ENCODE measurements at places on chromosomes 16 and 17.

DNA sequence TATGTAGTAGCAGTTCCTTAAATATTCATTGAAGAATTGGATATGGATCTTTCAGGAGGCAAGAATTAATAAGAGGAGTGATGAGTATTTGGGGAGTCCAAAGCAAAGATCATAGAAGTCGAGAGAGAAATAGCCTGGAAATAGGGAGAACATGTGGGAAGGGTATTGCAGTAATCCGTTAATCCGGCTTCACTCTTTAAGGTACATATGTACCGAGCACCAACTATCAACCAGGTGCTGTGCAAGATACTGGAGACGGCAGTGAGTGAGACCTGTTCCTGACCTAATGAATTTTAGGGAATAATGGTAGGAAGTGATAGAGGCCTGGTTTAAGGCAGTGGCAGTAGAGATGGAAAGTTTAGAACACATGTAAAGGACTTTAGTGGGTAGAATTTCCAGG is 1.1 kb downstream of the ELP5 start:
- no peak for DNase-seq

- DNase-seq: no peak
Observed at GRCh38 chr17:8393470-8394231, 4.0 kb downstream of the RNF222 start.

- no peak for DNase-seq
Observed at GRCh38 chr16:11658896-11659708, 9.2 kb upstream of the SNN start.

- no peak for DNase-seq
Observed at GRCh38 chr17:3497101-3497500, 21.3 kb downstream of the ASPA start.

GRCh38 chr16:19659554-19659953 is 58.5 kb downstream of the KNOP1 start:
- DNase-seq: no peak

DNA sequence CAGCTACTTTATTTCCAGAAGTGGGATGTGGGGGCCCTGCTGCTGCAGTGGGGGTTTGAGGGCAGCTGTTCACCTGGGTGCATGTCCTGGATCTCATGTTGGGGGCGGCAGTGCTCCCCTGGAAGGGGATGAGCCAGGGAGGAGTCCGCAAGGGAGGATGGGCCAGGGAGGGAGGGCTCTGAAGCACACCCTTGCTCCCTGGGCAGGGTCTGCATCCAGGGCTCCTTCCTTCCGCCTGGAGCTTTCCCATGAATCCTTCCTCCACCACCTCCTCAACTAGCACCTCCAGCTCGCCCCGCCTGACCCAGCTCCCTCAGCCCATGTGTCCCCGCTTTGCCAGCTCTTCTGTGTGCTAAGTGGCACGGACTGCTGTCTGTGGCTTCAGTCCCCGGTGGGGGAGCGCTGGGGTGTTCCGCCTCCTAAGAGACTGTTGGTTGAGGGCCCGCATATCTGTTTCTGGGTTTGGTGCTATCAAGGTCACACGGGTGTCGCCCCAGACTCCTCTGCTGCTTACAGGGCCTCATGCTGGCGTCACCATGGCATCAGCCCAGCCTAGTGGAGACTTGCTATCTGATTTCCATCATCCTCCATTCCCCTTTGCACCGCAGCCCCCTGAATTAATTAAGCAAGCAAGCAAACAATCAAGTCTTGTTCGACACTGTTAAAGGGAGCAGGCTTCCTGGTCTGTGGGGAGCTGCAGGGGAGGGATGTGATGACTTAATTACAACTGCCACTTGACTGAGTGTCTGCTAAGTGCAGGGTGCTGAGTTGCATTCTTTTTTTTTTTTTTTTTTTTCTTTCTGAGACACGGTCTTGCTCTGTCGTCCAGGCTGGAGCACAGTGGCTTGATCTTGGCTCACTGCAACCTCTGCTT is 71.8 kb downstream of the PRKCA start:
- peak; percentile 77 for DNase-seq

DNA sequence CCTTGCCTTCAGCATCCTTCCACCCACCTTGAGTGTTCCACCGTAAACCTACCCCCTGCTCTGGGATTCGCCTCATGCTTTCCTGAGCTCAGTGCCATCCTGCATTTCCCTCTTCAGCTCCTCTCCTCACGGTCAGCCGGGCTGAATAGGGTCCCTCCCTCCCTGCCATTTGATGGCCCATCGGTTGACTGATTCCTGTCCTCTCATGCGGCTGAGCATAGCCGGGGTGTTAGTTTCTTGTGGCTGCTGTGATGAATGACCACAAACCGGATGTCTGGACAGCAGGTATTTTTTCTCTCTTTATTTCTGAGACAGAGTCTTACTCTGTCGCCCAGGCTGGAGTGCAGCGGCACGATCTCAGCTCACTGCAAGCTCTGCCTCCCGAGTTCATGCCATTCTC is 44.1 kb upstream of the MGAT5B start:
- DNase-seq: no peak

DNA sequence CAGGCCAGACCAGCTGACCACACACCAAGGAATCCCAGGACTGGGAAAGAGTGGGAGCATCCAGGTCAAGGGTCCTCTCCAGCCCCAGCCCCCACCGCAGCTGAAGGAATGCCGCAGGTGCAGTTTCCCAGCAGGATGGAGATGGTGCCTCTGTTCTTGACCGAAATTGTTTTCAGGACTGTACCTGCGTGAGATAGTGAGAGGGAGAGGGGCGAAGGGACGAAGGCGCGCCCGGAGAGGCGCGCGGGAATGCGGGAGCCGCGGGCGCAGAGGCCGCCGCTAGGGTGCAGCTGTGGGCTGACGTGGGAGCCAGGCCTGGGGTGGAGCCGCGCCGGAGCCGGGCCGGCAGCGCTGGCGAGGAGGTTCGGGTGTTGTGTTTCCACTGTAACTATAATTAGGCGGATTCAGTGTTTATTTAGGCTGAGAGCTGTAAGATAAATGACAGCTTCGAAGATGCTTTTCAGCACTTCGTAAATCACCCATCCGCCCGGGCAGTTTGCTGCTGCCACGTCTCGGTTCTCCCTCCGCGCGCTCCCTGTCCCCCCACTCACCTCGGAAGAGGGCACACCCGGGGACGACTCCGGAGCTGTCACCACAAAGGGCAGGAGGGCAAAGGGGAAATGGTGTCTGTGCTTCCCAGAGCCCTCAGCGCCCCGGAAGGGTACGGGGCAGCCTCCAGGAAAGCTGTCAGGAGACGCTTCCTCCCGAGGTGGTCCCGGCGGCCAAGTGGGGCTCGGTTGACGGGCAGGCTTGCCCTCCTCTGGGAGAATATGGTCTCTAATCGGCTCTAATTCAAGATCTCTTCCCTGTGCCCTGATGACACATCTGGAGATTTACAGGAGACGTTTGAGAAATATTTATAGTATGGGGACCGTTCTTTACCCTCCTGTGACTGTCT is 38.2 kb downstream of the HOXB1 start:
- DNase-seq: peak; percentile 60

DNA sequence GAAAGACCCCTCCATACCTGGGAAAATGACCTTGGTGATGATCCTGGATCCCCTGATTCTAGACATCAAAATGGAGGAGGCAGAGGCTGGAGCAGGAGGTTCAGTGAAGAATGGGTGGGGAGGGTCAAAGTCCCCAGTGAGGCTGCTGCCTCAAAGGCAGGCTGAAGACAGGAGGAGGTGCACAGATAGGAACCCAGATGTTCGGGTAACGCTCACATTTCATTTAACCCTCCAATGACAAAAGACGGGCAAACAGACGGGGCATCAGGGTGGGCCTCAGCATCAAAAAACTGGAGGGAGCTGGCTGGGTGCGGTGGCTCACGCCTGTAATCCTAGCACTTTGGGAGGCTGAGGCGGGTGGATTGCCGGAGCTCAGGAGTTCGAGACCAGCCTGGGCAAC is at the start of gene ANKRD40CL:
Gene ANKRD40CL, minus strand, starts transcription at position 73 of the 400 bp plus-strand sequence. CDS start 605 bp downstream, outside the sequence.
- no peak for DNase-seq

- DNase-seq: no peak
Observed at GRCh38 chr16:1466968-1467521, 7.8 kb downstream of the CLCN7 start.

DNA sequence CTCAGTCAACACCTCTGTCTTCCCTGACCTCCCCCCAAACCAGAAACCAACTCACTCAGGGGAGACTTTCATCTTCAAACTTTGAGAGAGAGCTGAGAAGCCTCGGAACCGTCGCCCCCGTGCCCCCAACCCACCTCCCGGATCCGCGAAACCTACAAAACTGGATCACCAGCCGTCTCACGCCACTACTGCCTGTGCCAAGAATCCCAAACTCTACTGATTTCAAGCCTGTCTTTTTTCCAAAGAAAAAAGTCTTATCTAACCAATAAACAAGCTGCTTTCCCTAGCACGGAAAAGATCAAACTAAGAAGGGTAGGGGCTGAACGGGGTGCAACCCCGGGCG is 2.0 kb downstream of the AXIN2 start:
- DNase-seq: no peak

DNA sequence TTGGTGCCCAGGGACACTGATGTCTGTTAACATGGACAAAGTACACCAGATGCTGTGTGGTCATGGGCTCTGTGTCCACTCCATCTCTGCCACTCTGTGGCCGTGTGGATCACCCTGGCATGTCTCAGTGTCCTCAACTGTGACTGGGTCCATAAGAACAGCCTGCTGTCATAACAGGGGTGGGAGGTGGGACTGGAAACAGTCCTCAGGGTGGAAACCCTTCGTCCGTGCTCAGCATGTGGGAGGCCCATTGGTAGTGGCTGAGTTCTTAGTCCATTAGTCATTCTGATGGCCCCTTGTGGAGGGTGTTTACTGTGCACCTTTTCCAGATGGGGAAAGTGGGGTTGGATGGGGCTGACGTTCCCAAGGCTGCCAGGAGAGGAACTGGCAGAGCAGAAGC is 12.8 kb downstream of the FLYWCH2 start:
- no peak for DNase-seq

DNA sequence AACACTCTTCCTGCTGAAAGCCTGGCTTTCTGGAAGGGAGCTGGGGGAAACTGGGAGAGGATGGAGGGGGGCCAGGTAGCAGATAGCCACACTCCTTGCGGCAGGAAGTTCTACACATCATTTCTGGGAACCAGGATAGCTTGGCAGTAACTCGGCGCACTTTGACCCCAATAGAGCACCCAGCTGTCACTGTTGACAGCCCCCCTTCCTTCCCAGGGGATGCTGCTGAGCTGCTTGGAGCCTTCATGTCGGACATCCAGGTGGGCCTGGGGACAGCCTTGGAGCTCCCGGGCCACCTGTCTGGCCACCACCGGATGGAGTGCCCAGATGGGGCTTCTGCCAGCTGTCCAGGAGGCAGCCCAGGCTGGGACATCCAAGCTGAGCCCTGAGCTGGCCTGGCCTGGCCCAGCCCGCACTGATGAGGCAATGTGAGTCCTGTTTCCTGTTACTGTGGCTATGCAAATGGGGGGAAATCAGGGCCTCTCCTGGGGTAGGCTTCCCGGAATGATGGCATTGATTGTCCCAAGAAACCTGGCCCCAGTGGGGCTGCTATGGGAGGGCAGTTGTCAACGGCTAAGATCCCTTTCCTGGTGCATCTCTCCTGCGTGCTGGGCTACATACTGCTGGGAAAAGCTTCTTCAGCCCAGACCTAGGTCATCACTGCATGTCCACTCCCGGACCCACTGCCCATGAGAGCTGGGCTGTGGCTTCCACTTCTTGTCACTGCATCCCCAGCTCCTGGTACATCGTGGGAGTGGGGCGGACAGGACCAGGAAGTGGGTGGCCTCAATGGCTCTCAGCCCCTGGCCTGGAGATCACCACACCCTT is 50.0 kb downstream of the SOCS1 start:
- peak; percentile 58 for DNase-seq

DNA sequence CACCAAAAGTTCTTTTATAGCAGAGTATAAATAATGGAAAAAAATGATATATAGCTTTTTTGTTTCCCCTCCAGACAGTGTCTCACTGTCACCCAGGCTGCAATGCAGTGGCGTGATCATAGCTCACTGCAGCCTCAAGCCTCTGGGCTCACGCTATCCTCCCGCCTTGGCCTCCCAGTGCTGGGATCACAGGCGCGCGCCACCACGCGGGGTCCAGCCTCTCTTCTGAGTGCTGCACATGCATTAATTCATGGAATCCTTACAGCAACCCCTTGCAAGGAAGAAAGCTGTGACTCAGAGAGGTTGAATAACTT is 18.0 kb upstream of the ZNF629 start:
- no peak for DNase-seq

DNA sequence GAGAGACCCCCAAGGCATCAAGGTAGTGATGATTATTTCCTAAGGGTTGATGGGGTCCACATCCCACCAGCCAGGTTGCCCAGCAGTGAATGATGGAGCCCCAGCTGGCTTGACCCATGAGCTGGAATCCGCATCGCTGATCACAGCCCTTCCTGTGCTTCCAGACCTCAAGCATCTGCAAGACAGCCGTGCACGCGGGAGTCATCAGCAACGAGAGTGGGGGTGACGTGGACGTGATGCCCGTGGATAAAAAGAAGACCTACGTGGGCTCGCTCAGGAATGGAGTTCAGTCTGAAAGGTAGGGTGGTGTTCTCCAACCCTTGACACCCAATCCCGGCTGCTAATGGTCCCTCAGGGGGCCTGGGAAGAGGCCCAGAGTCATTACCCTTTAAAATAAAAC is 69.3 kb downstream of the CRISPLD2 start:
- DNase-seq: no peak

DNA sequence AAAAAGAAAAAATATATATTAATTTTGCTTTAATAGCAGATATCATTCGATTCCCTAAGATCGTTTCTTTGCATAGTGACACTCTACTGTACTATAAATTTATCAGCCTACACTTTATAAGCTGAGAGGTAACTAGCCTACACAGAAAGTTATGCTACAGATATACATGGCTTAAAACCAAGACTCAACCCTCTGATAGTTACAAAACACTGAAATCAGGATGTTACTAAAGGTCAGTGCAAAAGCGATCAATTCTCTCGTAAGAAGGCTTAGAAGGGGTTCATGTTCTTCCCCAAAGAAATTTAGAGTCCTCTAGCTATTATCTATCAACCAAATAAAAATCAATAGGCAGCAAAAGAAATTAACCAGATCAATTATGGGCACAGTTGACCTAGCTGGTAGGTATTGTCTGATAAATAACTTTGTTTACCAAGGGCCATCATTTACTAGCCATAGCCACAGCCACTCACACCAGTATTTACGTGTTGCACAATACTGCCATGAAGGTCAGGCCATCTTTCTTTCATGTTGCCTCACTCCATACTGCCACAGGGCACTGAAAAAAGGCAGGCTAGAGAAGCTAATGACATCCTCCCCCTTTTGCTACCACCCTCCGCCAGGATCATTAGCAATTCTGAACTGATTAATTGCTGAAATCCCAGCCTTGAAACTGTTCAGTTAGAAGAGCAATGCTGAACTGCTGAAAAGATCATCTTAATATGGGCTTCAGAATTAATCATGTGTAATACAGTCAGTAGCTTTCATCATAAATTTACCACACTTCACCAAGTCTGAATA is 43.7 kb downstream of the RND2 start:
- no peak for DNase-seq
